ENCODE measurements at places on chromosomes 6 and 20. TPM values are rescaled to one million over a fixed set of nuclear protein-coding genes. Genes with fewer than 3 reads are reported as not detected.

MAS1 gene
- 0.49 TPM for total RNA-seq

HLA-DQB2 gene
- 4.7 TPM for total RNA-seq

CSTF1 gene
- 27.0 TPM for total RNA-seq

HCRTR2 gene
- total RNA-seq = not detected

CBLN4 gene
- total RNA-seq = not detected

TAPBP gene
- total RNA-seq = 59.9 TPM

TCF19 gene
- total RNA-seq = 8.8 TPM

SLC22A16 gene
- total RNA-seq = not detected

PRDM13 gene
- total RNA-seq = not detected

RPRD1B gene
- 23.8 TPM for total RNA-seq

LRRC73 gene
- not detected for total RNA-seq

ID4 gene
- 27.7 TPM for total RNA-seq

TREML4 gene
- not detected for total RNA-seq

GNAS-AS1 gene
- total RNA-seq = not detected

CENPW gene
- 6.4 TPM for total RNA-seq

CAP2 gene
- 9.6 TPM for total RNA-seq

TLDC2 gene
- 3.9 TPM for total RNA-seq

HTR1E gene
- total RNA-seq = not detected

PBX2 gene
- 49.4 TPM for total RNA-seq

TP53TG5 gene
- total RNA-seq = not detected

Measured in vagina (tissue), 2 donors.